ENCODE measurements at places on chromosomes 12 and 14.

DNA sequence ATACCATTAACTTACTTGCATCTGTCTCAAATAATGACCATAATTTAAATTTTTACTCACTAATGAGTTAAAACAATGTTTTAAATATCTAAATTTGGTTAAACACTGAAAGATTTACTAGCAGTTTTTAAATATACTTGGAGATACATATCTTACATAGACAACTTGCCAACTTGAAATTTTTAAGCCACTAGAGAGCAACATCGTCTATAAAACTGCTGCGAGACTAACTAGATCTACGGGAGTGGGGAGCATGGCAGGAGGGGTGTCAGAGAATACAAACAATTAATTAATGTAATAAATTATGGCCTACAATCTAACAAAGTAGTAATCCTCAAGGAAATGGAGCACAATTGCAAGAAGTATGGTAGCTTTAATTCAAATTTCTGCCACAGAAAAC lies 120.4 kb downstream of the LRRIQ1 start:
- no peak for DNase-seq

GRCh38 chr12:122842505-122843405 lies 7.5 kb downstream of the HIP1R start:
- DNase-seq = no peak

DNA sequence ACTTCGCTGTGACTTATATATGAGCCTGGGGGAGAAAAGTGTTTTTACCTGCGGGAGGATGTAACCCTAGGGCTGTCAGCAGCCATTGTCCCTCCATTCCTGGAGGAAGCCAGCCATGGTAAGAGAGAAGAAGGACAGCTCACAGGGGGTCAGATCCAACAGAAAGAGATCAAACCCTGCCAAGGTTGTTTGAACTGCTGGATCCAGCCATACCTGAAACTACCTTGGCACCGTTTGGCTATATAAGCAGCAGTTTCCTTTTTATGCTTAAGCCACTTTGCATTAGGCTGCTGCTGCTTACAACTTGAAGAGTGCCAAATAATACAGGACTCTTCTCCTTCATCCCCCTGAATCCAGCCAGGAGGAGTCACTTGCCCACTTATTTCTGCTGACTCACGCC lies 205.5 kb downstream of the PHETA1 start:
- DNase-seq = no peak

GRCh38 chr14:30998100-30998706 lies 27.2 kb upstream of the AP4S1 start:
- no peak for DNase-seq

DNA sequence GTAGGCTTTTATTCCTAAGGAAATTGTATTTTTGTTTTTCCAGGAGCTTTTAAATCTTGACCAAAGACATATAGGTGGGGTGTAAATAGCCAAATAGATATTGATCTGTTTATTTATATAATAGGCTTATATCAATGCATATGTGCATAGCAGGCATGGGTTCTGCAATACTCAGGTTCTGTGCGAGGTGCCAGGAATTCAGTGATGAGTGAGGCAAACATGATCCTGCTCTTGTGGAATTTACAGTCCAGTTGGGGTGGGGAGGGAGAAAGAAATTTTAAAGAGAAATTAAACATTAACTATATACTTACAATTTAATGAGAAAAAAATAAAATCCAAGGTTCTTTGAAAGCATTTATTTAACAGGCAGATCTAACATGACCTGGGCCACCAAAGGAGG lies 160.3 kb upstream of the HIF1A start:
- no peak for DNase-seq
